Right kidney (tissue), 9 donors: ENCODE measurements at places on chromosomes 6 and 20.

DNA sequence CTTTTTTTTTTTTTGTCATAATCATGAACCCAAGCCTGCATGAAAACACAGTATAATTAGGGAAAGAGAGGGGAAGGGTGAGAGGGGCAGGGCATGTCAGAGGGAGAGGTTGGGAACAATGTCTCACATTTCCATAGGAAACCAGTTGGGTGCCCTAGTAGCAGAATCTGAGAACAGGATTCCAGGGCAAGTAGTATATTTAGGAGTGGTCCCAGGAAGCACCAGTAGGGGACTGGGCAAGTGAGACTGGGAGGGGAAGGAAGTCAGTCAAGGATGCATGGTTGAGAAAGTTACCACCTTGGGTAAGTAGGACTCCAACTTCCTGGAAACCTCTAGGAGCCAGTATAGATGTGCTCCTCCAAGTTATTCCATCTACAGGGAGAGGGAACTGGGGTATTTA, 88.6 kb upstream of the MAFB start:
- no peak for DNase-seq

DNA sequence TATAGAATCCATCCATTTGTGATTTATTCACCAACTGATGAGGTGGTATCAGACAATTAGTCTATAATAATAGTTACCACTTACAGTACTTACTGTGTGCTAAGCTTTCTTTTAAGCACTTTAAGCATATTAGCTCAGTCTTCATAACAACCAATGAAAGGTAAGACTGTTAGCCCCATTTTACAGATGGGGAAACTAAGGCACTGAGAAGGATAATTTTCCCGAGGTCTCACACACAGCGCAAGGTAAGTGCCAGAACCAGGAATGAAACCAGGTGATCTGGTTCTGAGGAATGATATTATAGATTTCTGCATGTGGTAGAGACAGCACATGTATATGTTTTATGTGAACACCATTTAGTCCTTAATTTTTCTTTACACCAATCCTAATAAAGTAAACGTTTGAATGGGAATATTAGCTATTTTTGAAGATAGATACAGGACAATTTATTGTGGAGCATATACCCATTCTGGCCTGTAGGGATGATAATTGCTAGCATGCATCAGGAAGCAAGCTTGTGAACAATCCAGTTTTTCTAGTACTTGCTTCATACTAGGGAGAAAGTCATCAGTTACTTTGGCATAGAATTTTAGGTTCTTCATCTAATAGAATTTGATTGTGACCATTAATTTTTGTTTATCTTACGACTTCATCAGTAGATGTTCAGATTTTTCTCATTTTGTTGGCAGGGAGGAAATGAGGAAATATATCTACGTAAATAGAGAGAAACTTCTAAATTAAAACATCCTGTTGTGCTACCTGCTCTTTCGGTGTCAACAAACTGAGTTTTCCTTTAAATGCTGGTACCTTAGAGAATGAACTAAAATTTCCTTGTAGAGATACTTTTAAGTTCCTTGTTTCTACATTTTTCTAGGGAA, 3.0 kb downstream of the YWHAB start:
- DNase-seq = no peak

GRCh38 chr6:33949877-33950435, 146.2 kb upstream of the MLN start:
- DNase-seq = no peak

- no peak for DNase-seq
These were observed 159.4 kb downstream of the FAXC start for GRCh38 chr6:99189823-99190721.

DNA sequence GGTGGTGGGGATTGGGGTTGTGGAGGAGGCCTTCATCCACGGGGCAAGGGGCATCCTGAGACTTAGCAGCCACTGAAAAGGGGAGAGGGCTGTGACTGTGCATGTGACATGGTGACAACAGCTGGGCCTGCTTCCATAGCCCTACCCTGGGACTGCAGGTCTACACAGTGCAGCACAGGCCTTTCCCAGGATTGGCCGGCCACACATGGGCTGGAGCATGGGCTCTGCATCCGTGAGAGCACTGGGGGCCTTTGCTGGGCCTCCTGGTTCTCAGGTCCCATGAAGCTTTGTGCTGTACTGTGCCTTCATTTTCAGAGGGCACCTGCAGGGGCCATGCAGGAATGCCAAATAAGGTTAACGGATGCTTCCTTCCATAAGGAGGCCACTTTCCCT, 56.0 kb downstream of the ZDHHC14 start:
- DNase-seq = no peak
